Activated T-helper 2 cell treated with anti-CD3 and anti-CD28 coated beads, Interferon-gamma antibody, Interleukin-2, Interleukin-4, amounts not matched to agents 10 μg/mL and 5 μg/mL and 100 μg/mL, durations not matched to agents 14 hours and 24 hours and 36 hours (primary cell): ENCODE measurements at places on chromosomes 1 and 21.

DNA sequence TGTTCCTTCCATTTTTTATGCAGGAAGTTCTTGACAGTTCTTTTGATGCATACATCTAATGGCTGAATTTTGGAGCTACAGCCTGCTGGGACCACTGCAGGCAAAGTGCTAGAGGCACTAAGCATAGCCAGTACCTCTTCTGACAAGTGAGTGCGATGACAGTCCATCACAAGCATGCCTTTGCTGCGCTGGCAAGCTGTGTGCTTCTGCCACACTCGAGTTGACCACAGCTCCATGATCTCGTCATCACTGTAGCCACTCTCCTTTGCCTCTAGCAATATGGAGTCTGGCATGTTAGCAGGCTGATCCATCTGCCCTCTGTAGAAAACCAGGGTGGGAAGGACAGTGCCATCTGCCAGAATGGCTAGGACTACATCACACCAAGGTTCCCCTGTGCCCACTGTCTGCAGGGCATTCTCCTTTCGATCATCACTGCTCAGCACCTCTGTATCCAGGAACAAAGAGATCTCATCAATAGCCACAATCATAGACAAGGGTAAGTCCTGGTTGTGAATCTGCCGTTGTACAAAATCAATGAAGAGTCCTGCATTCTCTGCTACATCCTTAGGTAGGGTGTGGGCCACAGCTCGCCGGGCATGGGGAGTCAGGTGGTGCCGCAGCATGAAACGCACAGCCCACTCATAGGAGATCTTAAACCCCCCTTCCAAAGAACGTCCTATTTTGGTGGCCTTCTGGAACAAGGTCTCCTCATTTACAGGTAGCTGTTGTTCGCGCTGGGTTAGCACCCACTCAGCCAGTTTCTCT is 6.0 kb downstream of the PSMB4 start:
- peaks cover 92% of the 10 kb centered on the region for H3K36me3 ChIP-seq
- no peak overlapping the region for H3K27ac ChIP-seq
- peaks cover 12% of the 10 kb centered on the region for H3K4me1 ChIP-seq
- H3K4me3 ChIP-seq: no peak overlapping the region

- H3K36me3 ChIP-seq: no peaks in the 10 kb centered on the region
- no peak overlapping the region for H3K27ac ChIP-seq
- DNase-seq: no peak
- H3K4me3 ChIP-seq: no peak overlapping the region
- H3K27me3 ChIP-seq: no peaks in the 10 kb centered on the region
Observed at GRCh38 chr1:56068908-56069307, 510.5 kb downstream of the PLPP3 start.

GRCh38 chr1:85572574-85572973 is 8.0 kb upstream of the CCN1 start:
- H3K27me3 ChIP-seq: peaks cover 37% of the 10 kb centered on the region
- H3K27ac ChIP-seq: no peak overlapping the region
- DNase-seq: no peak
- no peaks in the 10 kb centered on the region for H3K36me3 ChIP-seq

- H3K36me3 ChIP-seq: peaks cover 24% of the 10 kb centered on the region
- H3K4me1 ChIP-seq: no peaks in the 10 kb centered on the region
- no peak for DNase-seq
- no peak overlapping the region for H3K4me3 ChIP-seq
- no peak overlapping the region for H3K27ac ChIP-seq
Observed at GRCh38 chr1:108129999-108130398, 70.1 kb downstream of the SLC25A24 start.

DNA sequence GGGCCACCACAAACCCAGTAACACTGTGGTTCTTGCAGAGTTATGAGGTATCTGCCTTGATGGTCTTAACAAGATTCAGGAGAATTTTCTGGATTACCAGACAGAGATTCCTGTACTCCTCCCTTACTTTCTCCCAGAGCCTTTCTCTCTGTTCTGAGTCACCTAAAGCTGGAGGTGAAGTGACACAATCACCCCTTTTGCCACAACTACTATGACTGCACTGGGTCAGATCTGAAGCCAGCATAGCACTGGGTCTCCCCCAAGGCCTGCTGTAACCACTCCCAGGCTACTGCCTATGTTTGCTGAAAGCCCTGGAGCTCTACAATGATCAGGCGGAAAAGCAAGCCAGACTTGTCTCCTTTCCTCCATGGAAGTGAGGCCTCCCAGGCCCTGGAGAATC is 156.7 kb upstream of the NEGR1 start:
- H3K4me1 ChIP-seq: no peaks in the 10 kb centered on the region
- H3K27ac ChIP-seq: no peak overlapping the region
- no peak overlapping the region for H3K4me3 ChIP-seq
- no peaks in the 10 kb centered on the region for H3K36me3 ChIP-seq
- H3K27me3 ChIP-seq: no peaks in the 10 kb centered on the region

DNA sequence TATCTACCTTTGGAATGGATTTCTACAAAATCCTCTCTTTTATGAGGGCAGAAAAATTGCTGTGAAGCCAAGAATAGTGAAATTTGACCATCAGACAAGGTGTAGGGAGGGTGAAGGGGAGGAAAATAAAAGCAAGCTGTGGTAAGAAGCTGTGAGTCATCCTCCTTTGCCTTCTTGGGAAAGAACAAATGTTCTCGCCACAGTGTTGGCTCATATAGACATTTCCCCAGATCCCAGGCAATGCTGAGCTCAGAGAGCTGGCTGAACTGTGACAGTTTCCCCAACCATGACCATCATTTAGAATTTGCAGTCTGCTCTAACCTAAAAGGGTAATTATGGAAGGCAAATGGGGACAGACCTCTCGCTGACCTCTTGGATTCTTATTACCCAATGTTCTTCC is 235.4 kb downstream of the PBX1 start:
- H3K27me3 ChIP-seq: no peaks in the 10 kb centered on the region
- H3K4me1 ChIP-seq: no peaks in the 10 kb centered on the region
- no peaks in the 10 kb centered on the region for H3K36me3 ChIP-seq
- no peak overlapping the region for H3K4me3 ChIP-seq

DNA sequence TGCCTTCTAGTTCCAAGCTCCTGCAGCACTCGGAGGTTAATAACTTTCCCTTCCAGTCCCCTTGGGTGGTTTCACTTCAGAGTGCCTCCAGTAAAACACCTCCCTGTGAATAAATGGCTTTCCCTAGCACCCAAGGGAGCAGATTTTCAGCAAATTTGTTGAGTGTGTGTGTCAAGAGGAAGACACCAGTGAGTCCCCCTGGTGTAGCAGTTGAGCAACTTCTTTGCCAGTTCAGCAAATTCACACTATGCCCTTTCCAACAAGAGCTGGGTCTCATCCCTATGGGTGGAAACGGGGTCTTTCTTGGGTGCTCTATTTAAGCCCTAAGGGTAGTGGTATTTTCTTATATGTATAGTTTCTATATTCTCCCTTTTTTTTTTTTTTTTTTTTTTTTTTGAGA is 806 bp upstream of the AADACL4 start:
- peaks cover 6% of the 10 kb centered on the region for H3K27me3 ChIP-seq
- no peak overlapping the region for H3K27ac ChIP-seq
- no peaks in the 10 kb centered on the region for H3K4me1 ChIP-seq
- H3K36me3 ChIP-seq: no peaks in the 10 kb centered on the region
- no peak overlapping the region for H3K4me3 ChIP-seq

- no peak overlapping the region for H3K4me3 ChIP-seq
- DNase-seq: no peak
- H3K27me3 ChIP-seq: no peaks in the 10 kb centered on the region
- peaks cover 8% of the 10 kb centered on the region for H3K36me3 ChIP-seq
- peaks cover 23% of the 10 kb centered on the region for H3K4me1 ChIP-seq
- no peak overlapping the region for H3K27ac ChIP-seq
Observed at GRCh38 chr21:21196087-21196486, 197.9 kb downstream of the NCAM2 start.

GRCh38 chr1:117036018-117036461 is 24.1 kb upstream of the TTF2 start:
- no peak overlapping the region for H3K4me3 ChIP-seq
- no peak for DNase-seq

DNA sequence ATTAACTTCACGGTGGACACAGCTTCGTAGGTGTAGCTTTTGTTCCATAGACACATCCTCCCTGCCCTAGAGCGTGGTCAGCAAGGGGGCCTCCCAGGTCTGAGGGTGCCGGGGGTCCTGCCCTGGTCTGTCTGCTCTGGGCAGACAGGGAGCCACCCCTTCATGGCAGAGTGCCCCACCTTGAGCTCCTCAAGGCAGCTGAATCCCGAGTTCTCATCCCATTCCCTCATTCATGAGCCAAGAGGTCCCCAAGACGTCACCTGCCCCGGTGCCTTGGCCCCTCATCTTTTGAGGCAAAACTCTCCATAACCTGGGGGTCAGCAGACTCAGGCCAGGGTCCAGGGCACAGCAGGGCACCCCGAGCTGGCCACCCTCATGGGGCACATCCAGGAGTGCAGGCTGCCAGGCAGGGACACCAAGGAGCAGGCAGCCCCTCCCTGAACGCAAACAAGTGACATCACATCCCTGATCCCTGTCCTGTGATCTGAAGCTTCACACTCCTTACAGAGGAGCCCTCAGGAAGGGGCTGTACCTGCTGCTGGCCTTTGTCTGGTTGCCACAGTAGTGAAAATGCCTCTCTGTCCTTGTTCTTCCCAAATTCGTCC is 23.3 kb downstream of the UBASH3A start:
- no peaks in the 10 kb centered on the region for H3K27me3 ChIP-seq
- peaks cover 50% of the 10 kb centered on the region for H3K4me1 ChIP-seq
- DNase-seq: no peak

- no peak overlapping the region for H3K27ac ChIP-seq
- H3K4me1 ChIP-seq: no peaks in the 10 kb centered on the region
- no peaks in the 10 kb centered on the region for H3K27me3 ChIP-seq
Observed at GRCh38 chr1:38938722-38939260, 2.8 kb downstream of the RHBDL2 start.

GRCh38 chr21:24375201-24375600 is 1232.1 kb downstream of the MRPL39 start:
- DNase-seq: no peak
- H3K27me3 ChIP-seq: no peaks in the 10 kb centered on the region
- no peaks in the 10 kb centered on the region for H3K36me3 ChIP-seq
- no peak overlapping the region for H3K27ac ChIP-seq

DNA sequence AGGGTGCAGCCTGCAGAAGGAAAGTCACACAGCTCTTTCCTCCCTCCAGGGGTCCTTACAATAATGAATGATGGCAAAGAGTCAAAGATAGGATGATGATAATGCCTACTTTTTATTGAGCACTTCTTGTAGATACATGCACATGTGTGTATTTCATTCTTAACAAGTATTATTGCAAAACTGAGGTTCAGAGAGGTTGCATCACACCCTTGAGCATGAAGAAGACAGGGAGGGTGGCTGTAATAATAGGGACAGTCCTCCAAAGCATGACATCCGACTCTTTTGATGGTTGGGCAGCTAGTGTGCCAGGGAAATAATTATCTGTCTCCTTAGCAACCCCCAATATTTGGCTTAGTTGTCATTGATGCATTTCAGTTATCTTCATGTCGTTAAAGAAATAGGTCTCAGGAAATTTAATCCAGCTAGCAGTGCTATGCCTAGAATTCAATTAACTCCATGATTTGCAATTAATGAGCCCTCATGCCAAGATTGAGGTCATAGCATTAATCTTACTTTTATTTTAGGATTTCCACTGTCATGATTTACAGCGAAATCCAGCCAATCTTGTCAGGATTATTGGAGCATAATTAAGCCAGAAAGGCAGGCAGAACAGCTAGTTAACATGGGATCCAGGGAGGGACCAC is 35.0 kb downstream of the DNAJC6 start:
- no peak overlapping the region for H3K4me3 ChIP-seq
- no peaks in the 10 kb centered on the region for H3K36me3 ChIP-seq
- DNase-seq: no peak
- peaks cover 2% of the 10 kb centered on the region for H3K27me3 ChIP-seq
- no peaks in the 10 kb centered on the region for H3K4me1 ChIP-seq
- H3K27ac ChIP-seq: no peak overlapping the region

DNA sequence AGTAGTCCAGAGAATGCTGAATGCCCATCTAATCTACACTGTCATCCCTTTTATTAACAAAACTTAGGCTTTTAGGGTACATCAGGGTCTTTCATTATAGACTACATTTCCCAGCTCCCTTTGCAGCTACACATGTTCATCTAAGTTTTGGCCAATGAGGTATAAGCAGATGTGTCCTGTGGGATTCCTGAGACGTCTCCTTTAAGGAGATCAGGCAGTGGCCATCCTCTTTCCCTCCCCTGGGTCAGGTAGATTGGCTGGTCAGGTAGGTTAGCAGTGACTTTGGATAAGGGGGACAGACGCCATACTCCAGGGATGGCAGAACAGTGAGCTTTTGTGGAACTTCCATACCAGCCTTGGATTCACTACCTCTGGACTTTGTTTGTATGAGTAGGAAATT is 188.3 kb downstream of the FGGY start:
- no peak overlapping the region for H3K4me3 ChIP-seq
- H3K4me1 ChIP-seq: peaks cover 12% of the 10 kb centered on the region
- no peaks in the 10 kb centered on the region for H3K36me3 ChIP-seq

DNA sequence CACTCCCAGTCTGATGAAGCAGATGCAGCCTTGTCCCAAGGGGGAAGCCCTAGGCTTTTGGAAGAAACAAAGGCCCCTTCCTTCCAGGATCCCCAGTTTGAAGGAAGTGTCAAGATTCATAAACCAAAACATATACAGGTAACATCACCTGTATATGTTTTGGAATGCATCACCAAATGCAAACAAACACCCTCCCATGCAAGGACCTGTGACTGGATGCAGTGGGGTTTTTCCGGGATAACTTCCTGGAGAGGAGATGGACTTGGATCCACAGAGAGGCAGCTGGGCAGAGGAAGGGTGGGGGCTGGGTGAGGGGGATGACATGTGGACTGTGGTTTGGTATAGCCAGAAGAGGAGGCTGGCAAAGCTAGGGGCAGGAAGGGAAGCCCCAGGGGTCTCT is 1.5 kb upstream of the PLA2G2F start:
- H3K4me3 ChIP-seq: no peak overlapping the region
- DNase-seq: no peak
- H3K27ac ChIP-seq: no peak overlapping the region
- H3K36me3 ChIP-seq: no peaks in the 10 kb centered on the region

DNA sequence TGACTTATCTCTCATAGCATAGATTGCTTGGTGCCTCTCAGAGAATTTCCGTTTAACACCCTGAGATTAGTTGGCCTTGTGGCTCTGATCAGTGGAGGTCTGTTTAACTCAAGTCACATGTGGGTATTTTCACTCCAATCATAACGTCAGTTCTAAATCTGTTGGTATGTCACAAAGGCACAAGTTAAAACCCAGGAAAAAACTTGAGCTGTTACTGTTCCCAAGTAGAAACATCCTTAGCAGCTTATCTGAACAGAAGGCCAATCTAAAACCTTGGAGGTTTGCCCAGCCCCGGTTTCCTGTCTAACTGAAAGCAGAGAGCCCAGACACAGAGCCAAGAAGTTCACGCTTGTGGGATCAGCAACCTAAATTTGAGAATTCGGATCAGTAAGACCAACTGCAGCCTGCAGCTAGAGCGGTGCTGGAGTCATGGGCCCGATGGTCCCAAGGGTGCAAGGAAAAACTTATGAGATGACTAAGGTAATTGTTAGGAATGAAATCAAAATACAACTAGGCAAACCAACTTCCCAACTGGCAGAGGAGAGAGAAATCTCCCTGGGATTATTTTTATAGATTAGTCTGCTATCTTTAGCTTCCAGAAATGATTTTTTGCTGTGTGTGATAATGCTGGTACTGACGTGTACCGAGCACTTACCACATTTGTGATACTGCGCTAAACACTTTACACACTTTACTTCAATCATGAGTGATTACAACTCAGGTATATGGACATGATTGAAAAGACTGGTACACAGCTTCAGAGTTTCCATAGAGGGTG is 90.2 kb upstream of the C1orf21 start:
- no peak overlapping the region for H3K27ac ChIP-seq
- H3K4me3 ChIP-seq: no peak overlapping the region
- H3K4me1 ChIP-seq: no peaks in the 10 kb centered on the region
- DNase-seq: no peak
- H3K27me3 ChIP-seq: peaks cover 3% of the 10 kb centered on the region
- no peaks in the 10 kb centered on the region for H3K36me3 ChIP-seq
